ENCODE measurements at places on chromosomes 4 and X. TPM values are rescaled to one million over a fixed set of nuclear protein-coding genes. Genes with fewer than 3 reads are reported as not detected.

MTNR1A gene
- total RNA-seq, result 0.34 TPM

GRCh38 chr4:90536408-90536807 lies 409.2 kb downstream of the CCSER1 start:
- no peak for DNase-seq
- H3K27ac ChIP-seq, result no peak overlapping the region
- H3K27me3 ChIP-seq, result no peaks in the 10 kb centered on the region
- no peak overlapping the region for H3K4me3 ChIP-seq

XAGE1A gene
- total RNA-seq, result not detected

DNA sequence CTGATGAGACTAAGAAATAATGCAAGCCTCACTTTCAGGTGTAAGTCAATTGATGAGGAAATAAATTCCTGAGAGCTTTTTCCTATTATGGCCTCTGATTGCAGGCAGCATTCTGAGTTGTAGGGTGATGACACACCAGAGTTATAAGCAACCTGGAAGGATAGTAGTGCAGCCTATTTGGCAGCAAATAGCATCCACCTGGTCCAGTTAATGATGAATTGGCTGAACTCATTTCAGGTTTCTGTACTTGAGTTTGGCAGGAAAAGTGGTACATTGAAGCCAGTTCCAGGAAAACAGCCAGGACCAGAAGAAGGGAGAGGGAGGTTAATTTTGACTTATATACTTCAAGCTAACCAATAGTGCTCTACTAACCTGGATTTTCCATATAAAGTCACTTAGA lies 316.8 kb downstream of the NAF1 start:
- no peak overlapping the region for H3K4me3 ChIP-seq
- no peak overlapping the region for H3K27ac ChIP-seq

GRCh38 chr4:170193496-170193895 lies 103.7 kb upstream of the AADAT start:
- H3K36me3 ChIP-seq, result no peaks in the 10 kb centered on the region
- no peak for DNase-seq
- no peak overlapping the region for H3K4me3 ChIP-seq
- no peaks in the 10 kb centered on the region for H3K4me1 ChIP-seq
- H3K27me3 ChIP-seq, result no peaks in the 10 kb centered on the region

CCNA2 gene
- total RNA-seq, result 6.2 TPM

RHOXF1 gene
- total RNA-seq, result not detected

MGAT4D gene
- not detected for total RNA-seq

GRCh38 chr4:114251020-114251419 lies 271.6 kb upstream of the ARSJ start:
- H3K4me1 ChIP-seq, result no peaks in the 10 kb centered on the region
- no peaks in the 10 kb centered on the region for H3K36me3 ChIP-seq
- no peaks in the 10 kb centered on the region for H3K27me3 ChIP-seq
- no peak for DNase-seq

- no peaks in the 10 kb centered on the region for H3K36me3 ChIP-seq
- no peak overlapping the region for H3K27ac ChIP-seq
- H3K27me3 ChIP-seq, result no peaks in the 10 kb centered on the region
These were observed 95.4 kb upstream of the MAML3 start for GRCh38 chr4:140249351-140249750.

GRCh38 chr4:477686-478085 lies 21.3 kb downstream of the ZNF721 start:
- H3K27ac ChIP-seq, result no peak overlapping the region
- H3K4me3 ChIP-seq, result no peak overlapping the region
- H3K36me3 ChIP-seq, result no peaks in the 10 kb centered on the region
- no peak for DNase-seq
- H3K27me3 ChIP-seq, result no peaks in the 10 kb centered on the region
- peaks cover 3% of the 10 kb centered on the region for H3K4me1 ChIP-seq

- no peaks in the 10 kb centered on the region for H3K36me3 ChIP-seq
- H3K4me3 ChIP-seq, result no peak overlapping the region
- H3K4me1 ChIP-seq, result no peaks in the 10 kb centered on the region
- DNase-seq, result no peak
- no peaks in the 10 kb centered on the region for H3K27me3 ChIP-seq
These were observed 130.5 kb upstream of the SLITRK2 start for GRCh38 chrX:145687146-145687545.

- H3K27me3 ChIP-seq, result no peaks in the 10 kb centered on the region
- no peak overlapping the region for H3K4me3 ChIP-seq
- peak; percentile 26 for DNase-seq
- H3K27ac ChIP-seq, result no peak overlapping the region
These were observed 10.4 kb downstream of the AFP start for GRCh38 chr4:73446336-73446938.

DNA sequence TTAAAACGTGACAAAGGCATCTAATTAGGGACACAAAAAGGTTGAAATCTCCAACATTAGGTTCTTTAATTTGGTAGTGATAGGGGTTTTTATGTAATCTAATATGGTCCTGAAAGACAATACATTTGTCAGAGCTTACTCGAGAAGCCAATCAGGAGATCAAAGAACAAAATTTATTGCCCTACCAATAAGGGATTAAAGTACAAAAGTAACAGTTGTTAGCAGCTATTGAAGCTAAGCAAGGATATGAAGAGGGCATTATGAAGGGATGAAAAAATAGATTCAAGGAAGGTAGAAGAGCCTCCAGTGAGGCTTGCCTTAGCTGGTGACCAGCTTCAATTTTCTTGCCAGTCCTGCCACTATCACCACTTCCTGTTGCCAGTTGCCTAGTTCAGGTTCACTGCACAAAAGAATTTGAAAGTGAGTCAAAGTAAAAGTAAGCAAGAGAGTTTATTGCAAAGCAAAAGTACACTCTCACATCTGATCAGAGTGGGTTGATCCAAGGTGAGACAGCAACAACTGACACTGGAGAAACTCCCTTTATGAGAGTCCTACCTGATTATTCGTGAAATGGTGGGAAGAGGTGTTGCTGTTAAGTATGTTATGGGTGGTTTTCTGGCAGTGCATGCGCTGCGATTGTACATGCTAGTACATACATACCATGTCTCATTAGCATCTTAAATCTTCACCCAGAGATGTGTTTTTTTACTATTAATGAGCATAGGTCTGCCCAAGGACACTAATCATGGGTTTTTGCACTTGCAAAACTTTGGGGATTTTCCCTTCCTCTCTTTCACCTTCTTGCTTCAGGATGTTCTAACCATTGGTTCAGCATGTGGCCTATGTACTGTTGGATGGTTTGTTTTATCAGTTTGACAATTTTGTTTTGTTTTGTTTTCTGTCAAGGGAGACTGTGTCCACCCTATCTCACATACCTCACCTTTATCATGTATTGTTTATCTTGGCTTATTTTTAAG lies 263.2 kb upstream of the ITM2A start:
- H3K27me3 ChIP-seq, result no peaks in the 10 kb centered on the region
- no peak overlapping the region for H3K27ac ChIP-seq
- H3K36me3 ChIP-seq, result no peaks in the 10 kb centered on the region
- H3K4me1 ChIP-seq, result no peaks in the 10 kb centered on the region
- DNase-seq, result no peak

DNA sequence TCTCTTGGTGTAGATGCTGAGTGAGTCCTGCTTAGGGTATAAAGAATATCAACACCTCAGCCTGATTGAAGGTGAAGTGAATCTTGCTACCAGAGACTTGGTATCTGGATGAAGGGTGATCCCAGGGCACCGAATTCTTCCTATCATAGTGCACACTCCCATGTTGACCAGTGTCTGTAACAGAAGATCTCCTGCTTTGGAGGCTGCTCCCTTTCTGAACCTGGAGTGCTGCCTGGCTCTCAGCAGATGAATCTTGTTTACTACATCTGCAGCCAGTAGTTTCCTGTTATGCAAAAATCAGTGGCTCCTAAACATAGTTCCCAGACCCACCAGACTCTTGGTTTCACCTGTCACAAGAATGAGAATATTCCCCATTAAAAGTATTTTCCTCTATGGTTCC lies 191.7 kb upstream of the GK2 start:
- no peaks in the 10 kb centered on the region for H3K4me1 ChIP-seq
- no peak overlapping the region for H3K4me3 ChIP-seq
- no peak for DNase-seq
- H3K27ac ChIP-seq, result no peak overlapping the region
- H3K36me3 ChIP-seq, result no peaks in the 10 kb centered on the region

GRCh38 chrX:6856471-6856870 lies 291.0 kb upstream of the STS start:
- H3K4me3 ChIP-seq, result no peak overlapping the region
- H3K36me3 ChIP-seq, result no peaks in the 10 kb centered on the region
- DNase-seq, result no peak
- no peak overlapping the region for H3K27ac ChIP-seq
- H3K27me3 ChIP-seq, result no peaks in the 10 kb centered on the region
- no peaks in the 10 kb centered on the region for H3K4me1 ChIP-seq

DNA sequence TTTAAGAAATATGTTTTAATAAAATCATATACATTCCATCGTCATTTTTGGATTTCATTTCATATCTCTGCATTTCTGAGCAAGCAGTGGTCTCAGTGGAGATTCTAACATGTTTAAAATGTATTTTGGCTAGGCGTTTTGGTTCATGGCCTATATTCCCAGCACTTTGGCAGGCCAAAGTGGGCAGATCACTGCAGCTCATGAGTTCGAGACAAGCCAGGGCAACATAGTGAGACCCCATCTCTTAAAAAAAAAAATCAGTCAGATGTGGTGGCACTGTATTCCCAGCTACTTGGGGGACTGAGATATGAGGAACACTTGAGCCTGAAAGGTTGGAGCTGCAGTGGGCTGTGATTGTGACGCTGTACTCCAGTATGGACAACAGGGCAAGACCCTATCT lies 67.5 kb upstream of the RAB33B start:
- no peaks in the 10 kb centered on the region for H3K4me1 ChIP-seq
- H3K27ac ChIP-seq, result no peak overlapping the region
- no peaks in the 10 kb centered on the region for H3K27me3 ChIP-seq
- H3K36me3 ChIP-seq, result peaks cover 19% of the 10 kb centered on the region
- DNase-seq, result no peak
- no peak overlapping the region for H3K4me3 ChIP-seq

- H3K36me3 ChIP-seq, result peaks cover 8% of the 10 kb centered on the region
- H3K27me3 ChIP-seq, result no peaks in the 10 kb centered on the region
- H3K27ac ChIP-seq, result peak overlapping the region; percentile 92
- H3K4me3 ChIP-seq, result peak overlapping the region; percentile 92
These were observed 427 bp downstream of the LAMTOR3 start for GRCh38 chr4:99893839-99894160.

DNA sequence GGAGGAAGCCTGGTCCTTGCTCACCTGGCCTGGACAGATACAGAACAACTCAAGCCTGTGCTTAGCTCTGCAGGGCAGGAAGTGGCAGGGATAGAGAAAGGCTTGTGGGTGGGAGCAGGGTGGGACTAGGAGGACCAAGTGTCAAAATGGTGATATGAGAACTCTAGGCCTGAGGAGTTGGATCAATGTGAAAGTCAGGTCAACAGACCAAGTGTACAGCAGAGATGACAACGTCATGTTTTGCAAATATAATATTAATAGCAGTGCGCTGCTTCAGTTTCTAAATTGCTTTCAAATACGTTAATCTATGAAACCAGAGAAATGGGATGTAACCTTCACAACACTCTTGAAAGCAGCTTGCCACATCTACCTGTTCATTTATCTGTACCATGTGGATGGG lies 114.2 kb upstream of the MAP3K15 start:
- no peaks in the 10 kb centered on the region for H3K36me3 ChIP-seq
- H3K4me1 ChIP-seq, result peaks cover 27% of the 10 kb centered on the region
- no peak for DNase-seq
- H3K27ac ChIP-seq, result no peak overlapping the region
- no peaks in the 10 kb centered on the region for H3K27me3 ChIP-seq

CHRNA9 gene
- 2.8 TPM for total RNA-seq

GRCh38 chrX:152530967-152531366 lies 79.9 kb upstream of the GABRA3 start:
- H3K27me3 ChIP-seq, result no peaks in the 10 kb centered on the region
- no peak overlapping the region for H3K27ac ChIP-seq
- H3K36me3 ChIP-seq, result no peaks in the 10 kb centered on the region
- DNase-seq, result no peak

IL3RA gene
- total RNA-seq, result not detected

SPIN2A gene
- total RNA-seq, result 1.2 TPM

GRCh38 chr4:107392380-107392779 lies 327.7 kb downstream of the PAPSS1 start:
- no peaks in the 10 kb centered on the region for H3K4me1 ChIP-seq
- no peak overlapping the region for H3K27ac ChIP-seq
- no peaks in the 10 kb centered on the region for H3K36me3 ChIP-seq
- no peaks in the 10 kb centered on the region for H3K27me3 ChIP-seq
- H3K4me3 ChIP-seq, result no peak overlapping the region

DNA sequence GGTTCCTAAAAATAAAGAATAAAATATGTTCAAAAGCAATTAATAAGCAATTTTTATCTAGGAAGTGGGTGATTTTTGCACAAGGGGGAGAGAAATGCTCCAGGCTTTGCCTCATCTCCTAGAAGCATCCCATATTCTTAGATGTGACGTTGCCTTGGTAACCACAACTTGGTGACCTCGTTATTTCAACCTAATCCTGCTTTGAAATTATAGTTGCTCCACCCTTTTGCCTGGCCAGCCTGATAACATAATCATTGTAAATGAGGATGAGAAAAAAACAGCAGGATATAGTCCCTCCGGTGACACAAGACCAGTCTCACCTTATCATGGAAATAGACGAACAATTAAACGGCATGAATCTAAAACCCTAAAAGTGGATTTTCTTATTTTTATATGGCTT lies 194.4 kb downstream of the QDPR start:
- no peak overlapping the region for H3K27ac ChIP-seq
- no peaks in the 10 kb centered on the region for H3K36me3 ChIP-seq
- H3K4me1 ChIP-seq, result peaks cover 4% of the 10 kb centered on the region
- no peaks in the 10 kb centered on the region for H3K27me3 ChIP-seq
- no peak for DNase-seq

SMARCA1 gene
- total RNA-seq, result 104 TPM

- no peak overlapping the region for H3K4me3 ChIP-seq
- no peaks in the 10 kb centered on the region for H3K27me3 ChIP-seq
- H3K36me3 ChIP-seq, result no peaks in the 10 kb centered on the region
- no peak for DNase-seq
- H3K27ac ChIP-seq, result no peak overlapping the region
These were observed 4.7 kb upstream of the IL1RAPL1 start for GRCh38 chrX:28582511-28582910.

DNA sequence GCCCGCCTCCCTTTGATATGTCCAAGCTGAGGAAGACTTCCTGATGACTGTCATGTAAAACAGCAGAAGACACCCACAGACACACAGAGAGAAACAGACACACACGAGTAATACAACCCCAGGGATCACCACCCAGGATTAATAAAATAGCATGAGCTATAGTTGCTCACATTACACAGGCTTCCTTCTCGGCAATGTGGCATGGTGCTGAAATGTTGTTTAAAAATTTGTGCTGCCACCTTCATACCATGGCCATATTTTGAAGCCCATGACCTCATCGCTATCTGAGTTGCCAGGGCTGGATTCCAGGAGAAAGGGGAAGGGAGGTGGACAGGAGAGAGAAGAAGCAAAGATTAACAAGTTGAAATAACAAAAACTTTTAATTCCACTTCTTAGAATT lies 111.7 kb downstream of the SYNPO2 start:
- no peaks in the 10 kb centered on the region for H3K4me1 ChIP-seq
- no peak for DNase-seq
- no peaks in the 10 kb centered on the region for H3K36me3 ChIP-seq
- H3K27ac ChIP-seq, result no peak overlapping the region
- no peaks in the 10 kb centered on the region for H3K27me3 ChIP-seq
- no peak overlapping the region for H3K4me3 ChIP-seq

GRCh38 chr4:38072578-38072977 lies 112.4 kb downstream of the PTTG2 start:
- no peak overlapping the region for H3K4me3 ChIP-seq
- H3K4me1 ChIP-seq, result peaks cover 4% of the 10 kb centered on the region
- H3K36me3 ChIP-seq, result peaks cover 3% of the 10 kb centered on the region
- no peak overlapping the region for H3K27ac ChIP-seq

- H3K27me3 ChIP-seq, result no peaks in the 10 kb centered on the region
- peaks cover 23% of the 10 kb centered on the region for H3K4me1 ChIP-seq
- peak overlapping the region; percentile 34 for H3K4me3 ChIP-seq
- H3K27ac ChIP-seq, result peak overlapping the region; percentile 76
- peak; percentile 94 for DNase-seq
These were observed 125.1 kb downstream of the RAPGEF2 start for GRCh38 chr4:159227984-159228383.
